ENCODE measurements at places on chromosomes 13 and 19.

- no peak for DNase-seq
These were observed 505 bp upstream of the SHKBP1 start for GRCh38 chr19:40576151-40576584.

DNA sequence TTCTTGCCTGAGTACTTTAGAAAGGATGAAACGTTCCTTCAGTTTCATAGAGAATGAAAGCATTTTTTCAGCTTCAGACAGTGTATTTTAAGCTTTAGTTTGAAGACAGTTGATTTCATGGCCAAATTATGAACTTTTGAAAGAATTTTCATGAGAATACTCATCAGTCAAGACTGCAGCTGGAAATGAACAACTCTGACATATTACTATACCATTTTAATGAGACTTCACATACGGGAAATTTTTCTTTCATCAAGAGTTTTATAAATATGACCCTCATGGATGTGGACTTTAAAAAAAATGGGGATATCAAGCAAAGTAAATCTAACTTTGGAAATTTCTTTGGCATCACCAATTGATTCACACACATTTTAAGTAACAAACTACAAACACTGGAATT is 6.4 kb downstream of the LATS2 start:
- DNase-seq: no peak

GRCh38 chr19:45815481-45816216 is 541 bp upstream of the RSPH6A start:
- no peak for DNase-seq

GRCh38 chr19:48543121-48543710 is 8.8 kb upstream of the SULT2B1 start:
- no peak for DNase-seq

GRCh38 chr19:4916292-4917082 is 7.2 kb downstream of the UHRF1 start:
- no peak for DNase-seq

Measured in DND-41 (cell line).